CMK (cell line): ENCODE measurements at places on chromosomes 2 and 18.

- DNase-seq = no peak
These were observed 76.6 kb downstream of the ALK start for GRCh38 chr2:29844713-29845326.

- DNase-seq = no peak
These were observed 24.6 kb downstream of the MAIP1 start for GRCh38 chr2:199979832-199980628.

- no peak for DNase-seq
These were observed 128.0 kb downstream of the PLCL1 start for GRCh38 chr2:197932374-197932773.

GRCh38 chr2:117786520-117786919 lies 28.0 kb upstream of the DDX18 start:
- no peak for DNase-seq

- no peak for DNase-seq
These were observed 14.8 kb downstream of the EVA1A start for GRCh38 chr2:75545922-75546321.

DNA sequence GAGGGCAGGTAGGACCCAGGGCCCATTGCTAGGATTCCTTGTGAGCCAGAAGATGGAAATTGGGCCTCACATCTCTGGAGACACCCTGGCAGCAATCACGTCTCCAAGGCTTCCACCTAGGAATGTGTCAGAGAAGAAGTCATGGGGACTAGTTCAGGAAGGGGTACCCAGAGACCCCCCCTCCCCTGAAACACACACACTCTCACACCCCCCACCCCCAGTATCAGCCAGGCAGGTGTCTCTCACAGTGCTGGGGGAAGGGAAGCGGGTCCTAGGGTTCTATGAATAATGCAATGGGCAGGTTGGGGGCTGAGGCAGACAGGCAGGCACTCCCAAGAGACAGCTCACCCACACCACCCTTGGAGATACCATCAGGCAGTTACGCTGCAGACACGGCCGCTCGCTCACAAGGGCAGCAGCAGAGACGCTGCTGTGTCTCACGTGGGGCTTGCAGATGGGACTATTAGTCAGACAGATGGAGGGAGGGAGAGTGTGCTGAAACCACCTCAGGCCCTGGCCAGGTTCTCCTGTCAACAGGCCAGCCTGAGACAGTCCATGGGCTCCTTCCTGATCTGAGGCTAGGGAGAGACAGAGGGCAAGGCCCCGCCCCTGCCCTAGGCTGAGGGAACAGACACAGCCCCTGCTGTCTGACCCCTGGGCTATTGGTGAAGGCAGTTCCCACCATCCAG lies 134.6 kb downstream of the CYP26B1 start:
- DNase-seq = no peak

DNA sequence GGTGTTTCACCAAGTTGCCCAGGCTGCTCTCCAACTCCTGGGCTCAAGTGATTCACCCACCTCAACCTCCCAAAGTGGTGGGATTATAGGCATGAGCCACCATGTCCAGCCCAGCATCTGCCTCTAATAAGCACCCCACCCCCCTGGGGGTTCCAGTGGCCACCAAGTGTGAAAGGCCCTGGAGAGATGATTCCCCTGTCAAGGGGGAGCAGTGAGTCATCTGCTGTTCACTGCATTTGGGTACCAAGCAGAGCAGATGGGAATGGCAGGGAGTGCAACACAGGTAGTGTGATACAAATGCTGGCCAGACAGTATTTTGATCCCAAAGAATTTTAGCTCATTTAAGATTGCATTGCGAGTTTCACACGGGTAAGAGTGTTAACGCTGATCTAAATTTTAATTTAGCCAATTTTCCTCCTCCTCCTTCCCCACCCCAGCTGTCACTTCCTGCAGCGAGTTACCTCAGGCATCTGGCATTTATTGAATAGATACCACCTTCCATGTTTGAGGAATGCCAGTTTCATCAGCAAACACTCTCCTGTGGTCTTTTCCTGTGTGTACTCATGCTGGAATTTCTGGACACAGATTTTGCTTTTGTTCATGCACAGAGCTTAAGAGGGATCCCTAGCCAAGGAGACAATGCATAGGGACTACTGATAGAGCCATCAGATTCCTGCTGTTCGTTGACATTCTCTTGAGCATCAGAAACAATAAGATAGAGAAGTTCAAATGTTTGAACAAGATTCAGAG lies 32.4 kb upstream of the NCK2 start:
- DNase-seq = no peak

DNA sequence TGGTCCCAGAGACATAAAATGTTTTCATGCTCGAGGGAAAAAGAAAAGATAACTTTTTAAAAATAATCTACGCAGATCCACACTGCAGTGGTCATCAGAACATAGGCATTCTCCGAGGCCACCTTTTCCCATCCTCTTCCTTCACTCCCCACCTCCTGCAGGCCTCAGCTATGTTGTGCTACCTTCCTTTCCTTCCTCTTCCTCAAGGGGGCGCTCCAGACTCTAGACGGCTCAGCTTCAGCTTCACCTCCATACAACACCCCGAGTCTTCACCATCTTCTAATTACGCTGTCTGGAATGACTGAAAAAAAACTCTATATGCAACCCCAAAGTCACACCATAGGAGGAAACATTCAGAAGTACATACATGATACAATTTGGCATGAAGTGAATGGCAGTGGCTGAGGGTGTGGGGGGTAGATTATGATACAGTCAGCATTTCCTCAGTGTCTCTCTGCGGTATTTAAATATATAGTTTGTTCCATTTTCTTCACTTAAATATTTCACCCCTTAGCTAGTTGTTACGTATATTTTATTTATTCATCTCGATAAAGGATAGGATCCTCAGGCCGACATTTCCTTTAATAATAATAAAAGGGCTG lies 583.6 kb downstream of the IRS1 start:
- no peak for DNase-seq

DNA sequence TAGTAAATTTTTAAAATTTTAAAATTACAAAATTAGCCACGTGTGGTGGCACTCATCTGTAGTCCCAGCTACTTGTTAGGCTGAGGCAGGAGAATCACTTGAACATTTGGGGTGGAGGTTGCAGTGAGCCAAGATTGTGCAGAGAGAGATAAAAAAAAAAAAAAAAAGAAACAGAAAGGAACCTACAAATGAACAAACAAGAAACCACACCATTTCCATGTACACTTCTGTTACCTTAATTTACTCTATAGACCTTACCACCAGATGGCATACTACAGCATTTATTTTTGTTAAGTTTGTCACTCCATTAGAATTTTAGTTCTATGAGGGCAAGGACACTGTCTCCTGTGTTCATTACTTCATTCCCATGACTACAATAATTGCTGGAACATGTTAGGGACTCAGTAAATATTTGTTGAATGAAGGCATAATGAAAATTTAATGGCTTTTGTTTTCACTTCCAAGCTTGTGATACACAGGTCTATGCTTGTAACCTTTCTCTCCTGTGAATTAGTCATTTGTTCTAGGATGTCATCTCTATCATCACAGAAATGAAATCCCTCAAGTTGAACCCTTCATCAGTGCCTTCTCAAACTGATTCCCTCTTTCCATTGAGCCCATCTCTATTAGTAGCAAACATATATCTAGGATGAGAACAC lies 76.0 kb downstream of the ARHGAP15 start:
- no peak for DNase-seq

- no peak for DNase-seq
These were observed 342.2 kb downstream of the ADCYAP1 start for GRCh38 chr18:1246827-1247226.

GRCh38 chr2:69975853-69976462 lies 14.5 kb upstream of the ASPRV1 start:
- DNase-seq = no peak

- DNase-seq = no peak
These were observed 126.9 kb upstream of the DLGAP1 start for GRCh38 chr18:4581966-4582365.

GRCh38 chr18:13612196-13612997 lies 114.0 kb downstream of the FAM210A start:
- DNase-seq = peak; percentile 68

- DNase-seq = no peak
These were observed 912 bp upstream of the LAPTM4A start for GRCh38 chr2:20052229-20052851.

- no peak for DNase-seq
These were observed 141.8 kb upstream of the ST6GAL2 start for GRCh38 chr2:107027810-107028209.

DNA sequence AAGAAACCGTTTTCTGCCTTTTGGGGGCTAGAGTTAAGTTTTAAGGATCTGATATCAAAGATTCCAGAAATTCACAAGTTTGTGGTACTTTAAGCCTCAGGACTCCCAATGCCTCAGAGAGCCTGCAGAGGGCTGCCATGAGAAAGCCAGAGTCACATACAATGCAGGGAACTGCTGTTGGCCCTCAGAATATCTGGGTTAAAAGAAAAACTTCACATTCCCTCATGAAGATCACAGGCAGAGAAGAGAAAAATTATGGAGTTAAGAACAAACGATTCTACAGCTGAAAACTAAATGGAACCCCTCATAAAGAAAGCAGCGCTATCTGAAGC lies 39.5 kb downstream of the HDAC4 start:
- DNase-seq = no peak

GRCh38 chr2:241893265-241893664 lies 23.7 kb downstream of the RTP5 start:
- no peak for DNase-seq

DNA sequence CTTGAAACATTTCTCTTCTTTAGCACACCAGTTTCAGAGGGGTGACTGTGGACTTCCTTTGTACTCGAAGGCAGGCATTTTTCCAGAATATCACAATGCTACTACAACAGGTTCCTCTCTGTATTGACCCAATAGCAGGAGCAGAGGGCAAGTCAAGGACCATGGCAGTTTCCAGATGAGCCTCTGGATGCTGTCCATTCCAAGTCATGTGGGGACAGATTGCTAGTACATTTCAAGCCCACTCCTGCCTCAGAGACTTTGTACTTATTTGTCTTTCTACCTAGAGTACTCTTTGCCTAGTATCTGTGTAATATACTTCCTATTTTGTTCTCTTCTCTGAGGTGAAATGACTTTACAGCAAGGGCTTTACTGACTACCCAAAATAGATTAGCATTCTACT lies 373.9 kb downstream of the PIK3C3 start:
- DNase-seq = no peak

DNA sequence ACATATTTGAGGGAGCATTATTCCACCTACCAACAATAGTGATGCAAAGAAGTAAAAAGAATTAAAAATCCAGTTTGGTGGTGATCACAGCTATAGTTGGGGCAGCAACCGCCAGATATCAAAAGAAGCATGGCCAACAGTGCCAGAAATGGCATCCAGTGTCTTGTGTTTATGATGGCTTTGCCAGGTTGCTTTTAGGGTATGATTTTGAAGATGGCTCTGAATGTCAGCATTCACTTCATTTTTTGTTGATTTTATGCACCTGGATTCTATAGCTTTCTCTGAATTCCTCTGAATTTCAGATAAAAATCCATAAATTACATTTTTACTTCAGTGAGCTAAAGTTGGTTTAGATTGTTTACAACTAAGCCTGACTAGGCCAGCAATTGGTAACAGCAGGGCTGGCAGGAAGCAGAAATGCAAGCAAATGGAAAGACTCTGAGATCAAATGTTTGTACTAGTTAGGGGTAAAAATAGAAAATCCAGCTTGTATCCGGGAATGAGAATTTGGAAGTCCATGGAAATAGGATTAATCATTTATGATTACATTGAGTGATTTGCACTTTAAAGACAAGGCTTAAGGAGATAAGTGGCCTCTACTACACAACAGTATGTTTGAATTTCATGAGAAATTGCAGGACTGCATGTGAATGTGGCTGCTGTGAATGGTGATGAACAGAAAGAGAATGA lies 40.4 kb downstream of the COL3A1 start:
- DNase-seq = no peak

DNA sequence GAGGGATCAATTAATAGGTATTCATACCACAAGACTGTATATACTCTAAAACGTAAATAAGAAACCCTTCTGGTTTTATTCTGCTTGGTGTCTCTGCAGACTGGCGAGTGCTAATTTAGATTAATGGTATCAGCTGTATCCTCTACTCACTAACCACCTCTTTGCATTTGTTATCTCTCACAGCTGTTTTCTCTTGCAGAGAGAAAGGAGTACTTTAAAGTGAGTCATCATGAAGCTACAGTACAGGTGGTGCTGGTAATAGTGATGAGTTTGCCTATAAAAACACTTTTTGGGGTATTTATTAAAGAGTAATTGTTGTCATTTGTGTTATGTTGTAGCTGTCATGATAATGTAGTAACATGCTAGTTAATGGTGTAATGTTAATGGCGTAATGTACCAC lies 147.7 kb downstream of the NETO1 start:
- DNase-seq = no peak

DNA sequence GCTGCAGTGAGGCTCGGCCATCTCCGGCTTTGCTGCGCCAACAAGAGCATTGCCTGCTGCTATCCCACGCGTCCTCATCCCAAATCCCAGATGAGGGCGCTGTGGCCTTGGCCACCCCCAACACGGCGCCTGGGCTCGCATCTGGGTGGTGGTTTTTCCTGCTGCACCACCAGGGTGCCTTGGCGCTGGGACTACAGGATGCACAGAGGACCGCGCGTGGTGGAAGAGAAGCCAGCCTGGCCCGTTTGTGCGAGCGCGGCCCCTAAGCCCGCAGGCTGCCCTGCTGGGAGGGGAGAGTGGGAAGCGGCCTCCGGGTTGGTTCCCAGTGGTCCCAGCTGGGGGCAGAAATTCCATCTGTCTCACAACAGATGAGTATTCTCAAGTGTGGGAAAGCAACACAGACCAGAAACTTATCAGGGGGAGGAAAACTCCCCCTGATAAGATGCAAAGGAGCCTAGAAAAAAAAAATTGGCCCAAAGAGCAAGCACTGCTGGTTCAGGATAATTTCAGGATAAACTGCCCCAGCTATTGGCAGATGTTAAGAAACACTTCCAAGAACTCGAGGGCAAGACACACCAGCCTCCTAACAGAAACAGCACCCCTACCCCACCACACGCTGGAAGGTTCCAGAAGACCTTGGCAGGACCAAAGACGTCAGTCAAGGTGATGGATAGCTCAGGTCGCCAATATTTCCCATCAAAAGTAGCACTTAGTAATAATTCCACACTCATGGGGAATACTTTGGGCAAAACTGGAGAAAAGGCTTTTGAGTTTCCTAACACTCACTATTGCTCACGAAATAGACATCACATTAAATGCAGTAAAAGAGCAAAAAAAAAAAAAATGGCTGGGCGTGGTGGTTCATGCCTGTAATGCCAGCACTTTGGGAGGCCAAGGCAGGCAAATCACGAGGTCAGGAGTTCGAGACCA lies 152.1 kb downstream of the PXDN start:
- DNase-seq = no peak

- no peak for DNase-seq
These were observed 24.5 kb upstream of the PPP4R1 start for GRCh38 chr18:9638886-9639285.

DNA sequence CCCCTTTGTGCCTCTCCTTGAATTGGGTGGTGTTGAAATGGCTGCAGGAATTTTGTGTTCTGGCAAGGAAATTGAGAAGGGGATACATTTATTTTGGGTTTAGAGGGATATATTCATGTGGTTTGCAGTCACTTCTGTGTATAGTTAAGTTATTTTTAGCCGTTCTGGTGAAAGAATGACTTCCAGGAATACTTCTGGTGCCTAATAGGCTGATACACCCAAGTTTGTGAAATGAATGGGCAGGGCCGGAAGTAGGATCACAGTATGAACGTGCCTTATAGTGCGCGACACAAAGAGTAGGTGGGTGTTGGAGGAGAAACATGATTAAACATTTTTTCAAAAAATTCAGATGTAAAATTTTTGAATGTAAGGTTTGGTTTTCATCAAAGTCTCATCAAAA lies 168.6 kb upstream of the ATP5MC3 start:
- no peak for DNase-seq

- DNase-seq = no peak
These were observed 101.6 kb upstream of the THOC1 start for GRCh38 chr18:369224-370015.
